Foreskin keratinocyte (primary cell): ENCODE measurements at places on chromosomes 12 and 14. TPM values are rescaled to one million over a fixed set of nuclear protein-coding genes. Genes with fewer than 3 reads are reported as not detected.

PGAM5 gene
- total RNA-seq: 63.1 and 68.7 TPM in 2 replicates

HOXC6 gene
- total RNA-seq: 3.9 and 4.3 TPM in 2 replicates

GPHB5 gene
- not detected in 2 replicates for total RNA-seq

NTN4 gene
- 8.9 and 9.5 TPM in 2 replicates for total RNA-seq

PRPH gene
- 0.34 TPM in 1 of 2 replicates, not detected in the other for total RNA-seq

LPAR5 gene
- total RNA-seq: 9.8 and 13.4 TPM in 2 replicates

PMCH gene
- not detected in 2 replicates for total RNA-seq

OR4K13 gene
- total RNA-seq: not detected in 2 replicates

DIO2 gene
- total RNA-seq: 0.03 and 0.04 TPM in 2 replicates

FOXM1 gene
- 70.0 and 91.0 TPM in 2 replicates for total RNA-seq

YEATS4 gene
- 28.0 and 28.1 TPM in 2 replicates for total RNA-seq

MYH7 gene
- not detected in 2 replicates for total RNA-seq

SIX6 gene
- total RNA-seq: not detected in 2 replicates

WASHC4 gene
- 41.7 and 42.5 TPM in 2 replicates for total RNA-seq

SYT1 gene
- total RNA-seq: 0.74 and 1.7 TPM in 2 replicates

CLEC14A gene
- not detected in 2 replicates for total RNA-seq

DYRK4 gene
- total RNA-seq: 51.0 and 53.6 TPM in 2 replicates

ACOT4 gene
- total RNA-seq: 1.1 and 1.2 TPM in 2 replicates

BBOF1 gene
- total RNA-seq: 2.4 TPM in 2 replicates

SCN8A gene
- total RNA-seq: 1.3 and 6.1 TPM in 2 replicates

GPR84 gene
- total RNA-seq: 0.07 and 0.10 TPM in 2 replicates

RFX4 gene
- total RNA-seq: not detected in 2 replicates

CCDC196 gene
- total RNA-seq: not detected in 2 replicates

TAS2R46 gene
- 0.11 and 0.24 TPM in 2 replicates for total RNA-seq

SLC25A47 gene
- total RNA-seq: not detected in 2 replicates

ABCC9 gene
- 0.03 and 0.04 TPM in 2 replicates for total RNA-seq

NELL2 gene
- total RNA-seq: 0.07 TPM in 1 of 2 replicates, not detected in the other

DBX2 gene
- total RNA-seq: not detected in 2 replicates

OTUB2 gene
- total RNA-seq: 3.0 and 3.6 TPM in 2 replicates

GLT1D1 gene
- not detected in 2 replicates for total RNA-seq

CCDC92 gene
- 14.7 and 15.8 TPM in 2 replicates for total RNA-seq

AQP6 gene
- 0.03 and 0.11 TPM in 2 replicates for total RNA-seq

APOF gene
- not detected in 2 replicates for total RNA-seq

OTOGL gene
- total RNA-seq: not detected in 2 replicates

WNK1 gene
- total RNA-seq: 97.5 and 100 TPM in 2 replicates

RHOJ gene
- 0.07 TPM in 1 of 2 replicates, not detected in the other for total RNA-seq

RNF41 gene
- 37.1 and 39.4 TPM in 2 replicates for total RNA-seq

CNIH1 gene
- total RNA-seq: 117 and 119 TPM in 2 replicates

HSPB8 gene
- total RNA-seq: 0.46 and 0.65 TPM in 2 replicates

ASPG gene
- 0.11 and 0.14 TPM in 2 replicates for total RNA-seq

SDS gene
- not detected in 2 replicates for total RNA-seq

NUMB gene
- 42.5 and 42.6 TPM in 2 replicates for total RNA-seq

KSR2 gene
- under 0.01 and 0.03 TPM in 2 replicates for total RNA-seq

SLCO1C1 gene
- total RNA-seq: not detected in 2 replicates
